ENCODE measurements at places on chromosomes 6 and 20.

DNA sequence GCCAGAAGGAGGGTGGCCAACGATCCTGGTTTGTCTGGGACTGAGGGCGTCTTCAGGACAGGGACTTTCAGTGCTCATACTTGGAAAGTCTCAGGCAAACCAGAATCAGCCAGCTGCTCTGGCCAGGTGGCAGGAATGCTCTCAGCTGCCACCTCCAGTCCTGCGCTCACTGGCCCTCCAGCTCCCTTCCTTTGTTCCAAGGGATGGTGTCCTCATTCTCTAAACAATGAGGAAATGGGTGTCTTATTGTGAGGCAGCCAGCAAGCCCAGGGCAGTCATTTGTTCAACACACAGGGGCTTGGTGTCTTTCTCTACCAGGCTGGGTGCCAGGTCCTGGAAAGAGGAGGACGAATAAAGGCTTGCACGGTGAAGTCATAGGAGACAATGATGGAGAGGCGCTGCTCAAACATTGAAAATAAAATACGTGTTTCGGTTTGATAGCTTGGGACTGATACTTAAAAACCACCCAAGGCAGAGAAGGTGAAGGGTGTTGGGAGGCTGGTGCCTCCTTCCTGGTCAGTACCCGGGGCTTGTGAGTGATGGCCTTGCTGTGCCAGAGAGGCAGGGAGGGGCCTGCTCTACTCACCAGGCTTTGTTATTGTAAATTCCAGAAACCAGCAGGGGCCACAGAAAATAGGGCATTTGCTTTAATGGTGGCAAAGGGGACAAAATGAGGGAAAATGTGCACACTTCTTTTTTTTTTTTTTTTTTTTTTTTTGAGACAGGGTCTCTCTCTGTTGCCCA, 11.3 kb upstream of the TMEM181 start:
- DNase-seq: no peak

- no peak for DNase-seq
Measured at GRCh38 chr6:63530182-63530581, 42.1 kb upstream of the LOC128125822 start.

DNA sequence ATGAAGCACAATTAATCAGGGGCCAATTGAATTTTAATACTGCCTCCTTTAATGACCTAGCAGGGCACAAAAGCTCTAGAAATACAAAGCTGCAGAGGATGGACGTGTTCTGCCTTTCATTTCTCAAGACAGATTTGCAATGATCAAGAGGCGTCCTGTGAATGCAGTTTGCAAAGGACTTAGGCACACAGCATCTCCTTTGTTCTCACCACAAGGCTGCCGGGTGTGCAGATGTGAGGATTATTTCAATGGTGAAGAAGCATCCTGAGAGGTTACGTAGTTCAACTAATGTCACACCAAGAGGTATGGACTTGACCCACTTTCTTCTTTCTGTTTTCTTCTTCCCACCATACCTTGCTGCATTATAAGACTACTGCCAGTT, 42.9 kb upstream of the SPTLC3 start:
- DNase-seq: no peak

- no peak for DNase-seq
Measured at GRCh38 chr20:50358971-50359370, 151.2 kb upstream of the PTPN1 start.

- no peak for DNase-seq
Measured at GRCh38 chr20:37200926-37201826, 21.8 kb upstream of the MROH8 start.

DNA sequence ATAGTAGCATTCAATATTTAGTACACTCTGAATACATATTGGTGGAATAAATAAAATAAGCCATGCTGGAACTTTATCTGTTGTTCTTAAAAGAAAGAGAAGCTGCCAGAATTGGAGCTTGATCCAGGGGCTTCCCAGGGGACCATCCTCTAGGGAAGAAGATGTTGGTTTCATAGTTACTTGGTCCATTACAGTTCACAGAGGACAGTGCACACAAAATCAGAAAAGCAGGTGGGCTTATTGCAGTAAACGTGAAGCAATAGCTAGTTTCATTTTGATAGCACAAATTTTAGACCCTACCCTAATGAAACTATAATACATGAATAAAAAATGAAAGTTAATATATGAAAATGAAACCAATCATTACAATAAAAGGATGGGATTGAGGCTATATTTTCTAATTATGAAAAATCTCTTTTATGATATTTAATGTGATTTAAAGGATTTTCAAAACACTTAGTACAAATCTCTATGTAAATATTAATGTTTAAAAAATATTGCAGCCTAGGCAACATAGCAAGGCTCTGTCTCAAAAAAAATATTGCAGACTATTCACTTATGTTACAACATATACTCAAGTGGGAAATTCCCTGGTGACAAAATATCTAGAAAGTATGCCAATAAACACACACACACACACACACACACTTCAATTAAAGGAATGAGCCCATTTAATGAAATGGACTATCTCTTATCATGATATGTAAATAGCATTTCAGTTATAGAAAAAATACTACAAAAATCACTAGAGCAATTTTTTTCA, 227.0 kb upstream of the MARCKS start:
- peak; percentile 25 for DNase-seq

GRCh38 chr6:158009114-158009891, 27.6 kb downstream of the SYNJ2 start:
- no peak for DNase-seq

- DNase-seq: no peak
Measured at GRCh38 chr6:109340811-109341210, 41.5 kb downstream of the CD164 start.

DNA sequence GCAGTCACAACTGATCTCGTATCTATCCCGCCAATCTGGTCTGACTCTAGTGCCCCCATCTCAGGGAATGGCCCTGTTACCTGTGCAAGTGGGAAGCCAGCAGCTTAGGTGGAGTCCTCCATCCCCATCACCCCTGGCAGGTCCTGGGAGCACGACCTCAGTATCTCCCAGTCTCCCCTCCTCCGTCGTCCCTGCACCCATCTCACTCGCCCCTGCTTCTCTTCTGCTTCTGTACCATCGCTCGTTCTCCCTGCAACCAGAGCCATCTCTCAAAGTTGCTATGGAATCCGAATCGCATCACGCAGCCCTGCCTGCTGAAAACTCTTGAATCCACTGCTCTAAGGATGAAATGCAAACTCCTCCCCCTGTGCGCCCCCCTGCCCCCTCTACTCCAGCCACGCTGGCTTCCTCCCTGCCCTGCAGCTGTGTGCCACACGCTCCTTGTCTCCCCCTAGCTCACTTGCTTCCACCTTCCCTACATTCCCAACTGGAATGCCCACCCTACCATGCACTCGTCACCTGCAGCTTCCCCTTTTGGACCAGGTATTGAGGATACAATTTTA, 64.0 kb upstream of the PTGIS start:
- no peak for DNase-seq

GRCh38 chr6:132139611-132140010, 188.4 kb upstream of the CCN2 start:
- DNase-seq: no peak

- no peak for DNase-seq
Measured at GRCh38 chr6:137095093-137095492, 50.3 kb upstream of the IL20RA start.

- DNase-seq: no peak
Measured at GRCh38 chr6:149336609-149336928, 19.1 kb downstream of the TAB2 start.

- no peak for DNase-seq
Measured at GRCh38 chr6:133392015-133392414, 150.9 kb downstream of the EYA4 start.

GRCh38 chr6:12545619-12546409, 170.8 kb upstream of the PHACTR1 start:
- no peak for DNase-seq

- no peak for DNase-seq
Measured at GRCh38 chr6:159493898-159494585, 199.0 kb downstream of the SOD2 start.

- no peak for DNase-seq
Measured at GRCh38 chr6:17448165-17448564, 54.8 kb downstream of the CAP2 start.

DNA sequence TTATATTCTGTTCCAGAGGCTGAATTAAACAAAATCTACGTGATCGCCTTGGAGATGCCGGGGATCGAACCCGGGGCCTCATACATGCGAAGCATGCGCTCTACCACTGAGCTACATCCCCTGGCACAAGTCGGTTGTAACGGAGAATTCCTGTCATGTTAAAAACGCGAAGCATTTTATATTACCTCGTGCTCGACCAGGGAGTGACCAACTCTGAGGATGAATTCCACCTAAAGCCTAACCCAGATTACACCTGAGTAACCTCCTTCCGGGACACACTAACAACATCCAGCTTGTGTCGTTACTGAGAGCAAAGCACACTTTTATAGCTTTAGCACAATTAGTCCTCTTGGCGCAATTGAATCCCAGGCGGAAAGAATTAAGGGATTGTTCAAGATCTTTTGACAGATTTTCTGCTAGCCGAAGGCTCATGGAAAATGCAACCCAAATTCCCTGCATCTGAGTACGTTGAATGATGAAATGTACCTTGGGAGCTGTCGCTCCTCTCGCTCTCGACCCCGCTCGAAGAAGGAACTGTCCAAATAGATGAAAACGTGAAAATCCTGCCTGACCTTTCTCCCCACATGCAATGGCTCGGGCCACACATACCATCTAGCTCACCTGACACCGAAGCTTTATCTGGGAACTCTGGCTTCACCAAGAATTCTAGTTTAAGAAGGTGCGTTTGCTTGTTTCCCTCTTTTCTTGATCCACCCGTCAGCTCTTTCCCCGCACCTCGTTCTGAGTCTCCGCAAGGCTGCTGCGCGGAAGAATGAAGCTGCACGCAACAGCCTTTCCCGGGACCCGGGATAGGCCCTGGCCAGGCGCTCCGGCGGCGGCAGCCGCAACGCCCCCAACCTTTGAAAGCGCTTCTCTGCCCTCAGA, 148.3 kb downstream of the GPX5 start:
- peak; percentile 37 for DNase-seq

- DNase-seq: no peak
Measured at GRCh38 chr6:87653074-87653962, 48.7 kb downstream of the AKIRIN2 start.

GRCh38 chr6:24686408-24686807, 19.5 kb downstream of the ACOT13 start:
- DNase-seq: no peak

DNA sequence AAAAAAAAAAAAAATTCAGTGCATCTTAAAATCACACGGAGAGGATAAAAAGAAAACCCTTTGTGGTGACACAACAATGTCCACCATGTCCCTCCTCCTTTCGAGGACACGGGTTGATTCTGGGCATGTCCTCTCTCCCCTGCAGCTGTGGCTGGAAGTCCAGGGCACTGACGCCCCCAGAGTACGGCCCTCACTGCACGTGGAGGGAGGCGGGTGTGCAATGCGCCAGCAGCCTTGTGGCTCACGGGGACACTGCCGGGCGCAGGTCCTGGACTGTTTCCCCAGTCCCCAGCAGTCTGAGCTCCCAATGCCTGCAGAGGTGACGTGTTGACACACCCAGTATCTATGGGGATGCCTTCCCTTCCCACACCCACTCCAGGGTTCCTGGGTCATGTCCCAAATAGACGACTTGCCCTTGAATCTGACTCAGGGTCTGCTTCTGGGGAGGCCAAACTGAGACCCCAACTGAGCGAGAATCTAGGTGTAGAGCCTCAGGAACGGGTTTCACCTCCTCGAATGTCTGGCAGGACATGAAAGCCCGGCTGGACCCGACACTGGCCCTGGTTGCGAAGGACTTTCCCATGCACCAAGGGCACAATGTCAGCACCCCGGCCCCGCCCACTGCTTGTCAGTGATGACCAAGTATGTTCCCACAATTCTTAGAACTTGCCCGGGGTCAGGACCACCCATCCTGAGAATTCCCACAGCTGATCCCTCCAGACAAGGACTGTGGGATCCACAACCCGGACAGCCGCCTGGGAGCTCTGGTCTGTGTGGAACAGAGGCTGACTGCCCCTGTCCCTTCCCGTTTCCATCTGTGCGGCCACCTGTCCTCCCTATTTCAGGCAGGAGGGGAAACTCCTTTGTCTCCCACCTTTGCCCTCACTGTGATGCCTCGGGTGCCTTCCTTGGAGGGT, 425.1 kb upstream of the SULF2 start:
- no peak for DNase-seq

GRCh38 chr20:3751675-3752385, 15.7 kb downstream of the ADISSP start:
- DNase-seq: no peak

DNA sequence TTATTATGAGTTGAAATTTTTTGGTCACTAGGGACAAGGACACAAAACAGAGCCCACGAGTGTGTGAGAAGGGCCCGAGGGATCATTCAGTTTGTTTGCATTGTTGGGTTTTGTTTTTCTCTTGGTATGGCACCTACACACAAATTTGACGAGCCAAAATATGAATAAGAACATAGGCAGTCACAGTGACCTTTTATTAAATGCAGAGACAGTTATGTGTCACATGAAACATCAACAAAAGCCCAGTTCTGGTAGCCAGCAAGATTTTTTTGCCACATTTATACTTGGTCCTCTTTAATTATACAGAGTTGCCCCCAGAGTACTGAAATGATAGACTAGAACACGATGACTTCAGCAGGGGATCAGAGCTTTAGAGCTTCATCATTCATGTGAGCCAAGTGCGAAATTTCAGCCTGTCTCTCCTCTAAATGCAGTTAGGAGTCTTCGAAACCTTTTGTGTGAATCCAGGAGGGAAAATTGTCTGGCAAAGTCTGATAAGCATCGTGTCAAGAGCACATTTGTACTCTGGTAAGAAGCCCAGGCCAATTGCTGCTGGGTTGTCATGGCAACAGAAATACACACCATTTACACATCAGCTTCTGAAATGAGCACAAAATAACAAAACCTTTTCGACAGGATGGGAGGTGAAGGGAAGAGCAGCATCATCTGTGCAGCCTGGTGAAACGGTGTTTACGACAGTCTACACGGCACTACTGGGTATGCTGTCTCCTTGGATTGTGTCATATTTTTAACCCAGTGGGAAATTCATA, 79.2 kb upstream of the RIPOR2 start:
- peak; percentile 60 for DNase-seq

- no peak for DNase-seq
Measured at GRCh38 chr6:157442291-157442690, 61.3 kb downstream of the ZDHHC14 start.

- no peak for DNase-seq
Measured at GRCh38 chr20:58131551-58132142, 96.8 kb downstream of the ANKRD60 start.

GRCh38 chr20:52280407-52280806, 88.8 kb upstream of the ZFP64 start:
- no peak for DNase-seq

DNA sequence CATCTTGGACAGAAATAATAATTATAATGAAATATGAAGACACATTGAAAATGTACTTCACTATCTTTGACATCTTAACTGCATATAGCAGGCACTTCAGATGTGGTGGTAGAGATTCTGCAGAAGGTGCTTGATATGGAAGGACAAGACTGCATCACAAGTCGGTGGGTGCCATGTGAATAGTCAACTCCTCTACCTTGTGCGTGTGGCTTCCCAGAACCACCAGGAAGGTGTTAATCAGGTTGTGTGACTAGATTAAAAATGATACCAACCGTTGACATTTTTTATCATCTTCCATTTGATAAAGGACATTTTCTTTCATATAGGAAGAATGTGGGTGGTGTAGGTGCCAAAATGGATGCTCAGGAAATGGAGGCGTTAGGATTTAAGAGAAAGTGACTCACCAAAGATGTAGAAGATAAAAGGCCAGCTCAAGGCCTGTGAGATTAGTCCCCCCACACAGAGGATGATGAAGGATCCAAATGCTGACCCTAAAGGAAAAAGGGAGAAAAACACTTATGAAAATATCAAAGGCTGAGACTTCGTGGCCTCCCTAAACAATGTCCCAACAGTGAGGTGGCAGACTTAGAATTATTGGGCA, 12.3 kb downstream of the SLC17A2 start:
- DNase-seq: no peak

Measured in AG09319 (cell line).